ENCODE measurements at places on chromosomes 13 and 19.

DNA sequence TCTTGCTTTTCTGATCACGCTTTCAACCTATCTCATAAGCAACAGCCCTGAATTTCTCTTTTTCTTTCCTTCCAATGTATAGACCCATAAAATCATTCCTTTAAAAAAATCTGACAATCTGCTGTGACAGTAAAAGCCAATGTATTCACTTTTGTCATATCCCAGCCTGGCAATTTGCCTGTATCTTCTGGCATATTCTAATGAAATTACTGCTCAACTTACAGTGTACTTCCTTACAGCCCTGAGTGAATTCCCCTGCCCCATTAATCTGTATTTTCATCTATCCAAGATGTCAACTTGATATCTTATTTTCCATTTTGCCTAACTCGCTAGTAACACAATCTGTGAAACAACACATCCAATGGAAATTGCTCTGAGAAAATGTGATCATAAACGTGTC, 18.0 kb upstream of the SERP2 start:
- no peak for DNase-seq

DNA sequence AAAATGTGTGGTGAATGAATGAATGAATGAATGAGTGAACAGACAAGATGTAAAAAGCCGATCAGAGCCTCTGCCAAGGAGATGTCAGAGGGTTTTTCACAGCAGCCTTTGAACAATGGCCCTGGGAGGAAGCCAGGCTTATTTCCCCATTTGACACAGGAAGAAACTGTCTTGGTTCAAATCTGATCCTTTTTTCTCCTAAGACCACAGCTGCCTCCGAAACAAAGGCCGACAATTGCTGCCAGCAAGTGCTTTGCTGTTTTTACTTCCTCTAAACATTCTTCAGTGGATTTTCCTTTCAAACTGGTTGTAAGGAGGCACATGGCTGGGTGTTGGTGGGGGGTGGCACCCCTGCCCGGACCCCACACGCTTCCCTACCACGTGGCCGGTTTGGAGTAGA, 44.2 kb upstream of the HOMER3 start:
- no peak for DNase-seq

- DNase-seq: no peak
These were observed 38.7 kb downstream of the HTR2A start for GRCh38 chr13:46858163-46858562.

GRCh38 chr19:40598121-40598917, 2.9 kb upstream of the LTBP4 start:
- DNase-seq: peak; percentile 69

DNA sequence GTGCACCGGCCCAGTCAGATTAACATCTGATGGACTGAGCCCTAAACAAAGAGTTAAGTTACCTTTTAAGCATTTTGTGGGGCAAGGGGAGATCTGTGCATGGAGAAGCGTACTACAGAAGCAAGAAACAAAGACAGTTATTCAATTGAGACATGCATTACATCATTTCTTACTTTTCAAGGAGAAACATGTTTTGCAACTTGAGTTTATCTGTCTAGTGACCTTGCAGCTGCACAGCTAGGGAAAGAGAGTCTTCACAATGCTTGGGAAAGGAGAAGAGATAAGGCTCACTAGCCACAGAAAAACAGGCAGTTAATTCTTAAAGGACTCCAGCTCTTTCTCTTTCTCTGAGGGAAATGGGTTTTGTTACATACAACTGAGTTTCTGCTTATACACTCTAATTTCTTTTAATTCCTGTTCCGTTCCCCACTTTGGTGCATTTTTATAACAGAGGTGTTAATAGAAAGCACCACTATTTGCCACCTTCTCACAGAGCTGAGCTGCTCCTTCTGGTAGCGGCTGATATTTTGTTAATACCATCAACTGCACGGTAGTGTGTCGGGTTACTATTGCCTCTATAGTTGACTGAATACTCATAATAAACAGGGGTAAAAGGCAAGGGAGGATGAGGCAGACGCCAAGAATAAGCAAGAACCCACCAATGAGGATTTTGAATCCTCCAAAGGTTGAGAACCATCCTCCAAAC, 55.9 kb downstream of the ZNF431 start:
- no peak for DNase-seq

DNA sequence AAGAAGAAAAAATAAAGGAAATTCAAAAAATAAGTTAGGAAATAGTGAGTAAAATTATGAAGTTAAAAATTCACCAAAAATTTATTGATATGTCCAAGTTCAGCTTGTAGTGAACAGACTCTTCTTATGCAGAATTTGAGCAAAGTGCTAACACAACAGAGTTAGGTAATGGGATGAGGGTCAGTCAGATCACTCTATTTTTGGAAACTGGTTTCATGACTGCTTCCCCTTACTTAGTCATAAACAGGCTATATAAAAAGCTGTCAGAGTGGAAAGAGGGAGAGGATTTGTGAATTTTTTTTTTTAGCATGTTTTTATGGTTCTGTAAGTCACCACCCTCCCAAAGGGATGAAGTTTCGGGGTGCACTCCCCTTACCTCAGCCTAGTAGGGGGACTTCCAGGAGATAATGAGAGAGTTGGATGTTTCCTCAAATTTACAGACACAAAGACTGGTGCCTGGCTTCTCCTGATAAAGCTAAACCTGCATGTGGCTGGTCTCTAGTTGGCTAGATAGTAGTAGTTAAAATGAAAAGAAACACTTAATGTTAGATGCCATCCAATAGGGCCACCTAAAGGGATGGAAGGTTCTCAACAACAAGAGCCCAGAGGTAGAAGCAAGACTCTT, 4.5 kb downstream of the CPB2 start:
- no peak for DNase-seq

DNA sequence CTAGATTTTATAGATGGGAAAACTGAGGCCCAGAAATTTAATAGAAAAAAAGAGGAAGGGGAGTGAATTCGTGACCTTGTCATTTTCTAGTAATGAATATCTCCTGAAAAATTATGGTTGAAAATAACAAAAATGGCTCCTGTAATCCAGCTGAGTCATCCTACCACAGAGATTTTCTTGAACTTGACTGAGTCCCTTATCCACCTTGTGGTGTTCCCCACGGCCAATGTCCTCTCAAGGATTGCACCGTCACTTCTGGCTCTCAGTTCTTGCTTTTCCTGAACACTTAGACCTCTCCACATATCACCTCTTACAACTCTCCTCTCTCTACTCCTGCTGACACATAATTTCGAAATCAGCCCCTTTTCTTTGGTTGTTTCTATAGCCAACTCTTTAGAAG, 1.2 kb upstream of the KATNAL1 start:
- no peak for DNase-seq

DNA sequence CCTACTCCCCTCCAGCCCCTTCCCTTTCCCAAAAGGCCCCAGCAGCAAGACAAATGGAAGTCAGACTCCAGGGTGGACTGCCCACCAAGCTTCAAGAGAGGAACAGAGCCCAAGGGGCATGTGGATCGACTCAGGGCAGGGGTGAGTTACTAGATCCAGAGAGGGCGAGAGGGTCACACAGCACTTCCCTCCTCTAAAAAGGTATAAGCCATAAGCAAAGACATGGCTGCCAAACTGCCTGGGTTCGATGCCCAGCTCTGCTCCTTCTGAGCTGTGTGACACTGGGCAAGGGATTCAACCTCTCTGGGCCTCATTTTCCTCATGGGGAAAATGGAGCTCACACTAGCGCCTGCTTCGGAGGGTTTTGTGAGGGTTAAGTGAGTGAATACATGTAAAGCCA, 3.8 kb downstream of the PPP1R14A start:
- DNase-seq: no peak

- DNase-seq: no peak
These were observed 39.2 kb downstream of the MYH14 start for GRCh38 chr19:50242581-50242980.

- no peak for DNase-seq
These were observed 1.8 kb downstream of the PCDH20 start for GRCh38 chr13:61413572-61414535.

GRCh38 chr19:46634656-46635218, 1.3 kb downstream of the GNG8 start:
- no peak for DNase-seq

GRCh38 chr19:35458731-35459391, 10.8 kb downstream of the FFAR2 start:
- no peak for DNase-seq

DNA sequence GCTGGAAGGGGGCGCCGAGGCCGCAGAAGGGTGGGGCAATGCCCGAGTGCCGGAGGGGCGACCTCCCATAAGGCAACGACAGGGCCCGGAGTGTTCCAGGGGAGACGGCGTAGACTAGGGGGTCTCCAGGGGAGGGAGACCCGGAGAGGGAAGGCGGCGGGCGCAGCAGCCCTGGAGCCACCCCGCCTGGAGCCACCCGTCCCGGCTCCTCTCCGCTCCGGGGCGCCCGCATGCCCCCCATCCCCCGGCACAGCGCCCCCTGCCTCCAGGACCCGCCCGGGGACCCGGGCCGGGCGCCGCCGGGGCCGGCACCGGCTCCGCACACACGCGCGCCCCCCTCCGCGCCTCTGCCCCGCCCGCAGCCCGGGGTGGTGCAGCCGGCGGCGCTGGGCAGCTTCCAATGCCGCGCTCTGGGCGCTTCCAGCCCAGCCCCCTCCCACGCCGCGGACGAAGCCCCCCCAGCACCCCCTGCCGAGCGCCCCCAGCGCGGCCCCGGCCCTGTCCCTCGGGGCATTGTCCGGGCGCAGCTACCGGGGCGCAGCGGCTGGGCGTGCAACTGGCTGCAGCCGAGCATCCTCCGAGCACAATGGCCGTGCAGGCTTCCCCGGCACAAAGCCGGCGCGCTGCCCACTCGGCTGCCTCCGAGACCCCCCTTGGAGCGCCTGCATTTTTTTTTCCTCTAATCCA, 519 bp downstream of the PTPRS start:
- no peak for DNase-seq

DNA sequence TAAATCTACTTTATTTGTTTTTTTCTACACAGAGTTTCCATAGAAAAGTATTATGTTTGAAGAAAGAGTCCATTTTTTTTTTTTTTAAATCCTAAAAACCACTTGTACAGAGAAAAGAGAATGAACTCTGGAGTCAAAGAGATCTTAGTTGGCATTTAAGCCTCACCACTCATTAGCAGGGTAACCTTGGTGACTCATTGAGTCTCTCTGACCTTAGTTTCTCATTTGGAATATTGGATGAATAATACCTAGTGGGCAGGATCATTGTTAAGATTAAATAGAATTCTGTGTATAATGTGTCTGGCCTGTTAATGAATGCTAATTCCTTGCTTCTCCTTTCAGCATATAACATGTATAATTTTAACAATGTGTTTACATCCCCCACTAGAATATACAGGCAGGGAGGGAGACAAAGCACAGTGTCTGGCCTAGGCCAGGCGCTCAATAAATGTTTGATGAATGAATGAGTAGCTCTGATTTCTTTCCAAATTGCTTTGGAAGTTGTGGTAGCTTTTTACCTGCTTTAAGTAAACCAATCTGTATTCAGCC, 48.7 kb upstream of the MYCBP2 start:
- no peak for DNase-seq

DNA sequence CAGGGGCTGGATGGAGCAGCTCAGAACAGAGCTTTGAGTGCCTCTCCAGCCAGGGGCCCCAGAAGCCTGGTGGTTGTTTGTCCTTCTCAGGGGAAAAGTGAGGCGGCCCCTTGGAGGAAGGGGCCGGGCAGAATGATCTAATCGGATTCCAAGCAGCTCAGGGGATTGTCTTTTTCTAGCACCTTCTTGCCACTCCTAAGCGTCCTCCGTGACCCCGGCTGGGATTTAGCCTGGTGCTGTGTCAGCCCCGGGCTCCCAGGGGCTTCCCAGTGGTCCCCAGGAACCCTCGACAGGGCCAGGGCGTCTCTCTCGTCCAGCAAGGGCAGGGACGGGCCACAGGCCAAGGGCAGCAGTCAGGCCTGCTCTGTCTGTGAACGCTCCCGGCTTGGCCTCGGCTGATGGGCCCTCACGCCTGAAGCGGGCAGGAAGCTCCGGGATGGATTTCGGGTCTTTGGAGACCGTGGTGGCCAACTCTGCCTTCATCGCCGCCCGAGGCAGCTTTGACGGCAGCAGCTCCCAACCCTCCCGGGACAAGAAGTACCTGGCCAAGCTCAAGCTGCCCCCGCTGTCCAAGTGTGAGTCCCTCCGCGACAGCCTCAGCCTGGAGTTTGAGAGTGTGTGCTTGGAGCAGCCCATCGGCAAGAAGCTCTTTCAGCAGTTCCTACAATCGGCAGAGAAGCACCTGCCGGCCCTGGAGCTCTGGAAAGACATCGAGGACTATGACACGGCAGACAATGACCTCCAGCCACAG, at the start of gene GRK1:
Gene GRK1 (plus strand): TSS at position 269 of the 751 bp plus-strand sequence. CDS start 168 bp downstream, at position 437.
- no peak for DNase-seq

DNA sequence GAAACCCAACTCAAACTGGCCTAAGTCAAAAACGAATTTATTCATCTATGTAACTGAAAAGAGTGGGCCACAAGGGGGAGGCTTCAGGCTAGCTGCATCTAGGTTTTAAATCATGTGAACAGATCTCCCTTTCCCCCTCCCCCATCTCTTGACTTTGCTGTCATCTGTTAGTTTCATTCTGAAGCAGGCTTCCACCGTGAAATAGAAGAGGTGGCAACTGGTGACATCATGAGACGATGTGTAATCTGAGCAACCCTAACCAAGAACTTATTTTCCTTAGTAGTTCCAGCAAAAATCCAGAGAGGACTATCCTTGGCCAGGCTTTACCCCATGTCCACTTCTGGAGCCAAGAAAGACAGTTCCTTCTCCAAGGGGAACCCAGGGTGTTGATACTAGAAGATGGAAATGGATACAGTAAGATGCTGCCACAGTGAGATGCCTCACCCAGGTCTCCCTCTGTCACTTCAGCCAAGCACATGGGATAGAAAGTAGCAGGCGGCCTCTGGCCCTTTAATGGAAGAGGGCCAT, 9.4 kb downstream of the SAMD4B start:
- DNase-seq: no peak

DNA sequence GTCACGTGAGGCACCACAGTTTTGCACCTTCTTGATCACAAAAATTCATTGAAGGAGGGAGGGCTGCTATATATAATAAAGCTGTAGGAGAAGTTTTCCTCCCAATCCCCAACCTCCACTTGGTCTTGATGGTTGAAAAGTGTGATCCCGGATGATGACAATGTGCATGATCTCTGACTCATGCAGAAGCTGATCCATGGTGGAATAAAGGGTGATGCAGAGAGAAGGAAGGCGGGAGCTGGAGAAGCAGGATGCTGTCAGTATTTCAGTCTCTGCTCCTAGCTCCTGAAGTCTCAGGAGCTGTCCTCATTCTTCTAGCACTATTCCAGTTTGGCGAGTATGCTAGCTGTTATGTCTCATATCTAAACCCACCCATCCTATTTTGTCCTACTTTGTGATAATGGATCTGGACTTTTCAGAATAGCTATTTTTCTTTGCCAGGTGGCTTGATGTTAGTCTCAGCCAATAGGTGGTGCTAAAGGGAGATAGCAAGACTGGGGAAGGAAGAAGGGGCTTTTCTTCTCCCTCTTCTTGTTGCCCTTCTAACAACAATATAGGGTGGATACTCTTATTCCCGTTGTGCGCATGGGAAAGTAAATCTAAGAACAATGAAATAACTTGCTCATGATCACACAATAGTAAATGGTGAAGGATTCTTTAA, 65.6 kb upstream of the HTR2A start:
- no peak for DNase-seq
